ENCODE measurements at places on chromosomes 7 and 10. TPM values are rescaled to one million over a fixed set of nuclear protein-coding genes. Genes with fewer than 3 reads are reported as not detected.

The CYP2C9 gene
- total RNA-seq = not detected

The DRGX gene
- total RNA-seq = not detected

The GOT1 gene
- 105 TPM for total RNA-seq

The SYNPO2L gene
- total RNA-seq = not detected

The UCMA gene
- not detected for total RNA-seq

The COL13A1 gene
- 1.3 TPM for total RNA-seq

The CREM gene
- 15.2 TPM for total RNA-seq

The VAX1 gene
- not detected for total RNA-seq

The XRCC2 gene
- 7.6 TPM for total RNA-seq

The ECHS1 gene
- total RNA-seq = 66.1 TPM

The OR2A5 gene
- not detected for total RNA-seq

The ZMYND11 gene
- total RNA-seq = 41.4 TPM

The PTF1A gene
- not detected for total RNA-seq

GRCh38 chr10:71492872-71493271 lies 96.2 kb downstream of the CDH23 start:
- no peak for DNase-seq

DNA sequence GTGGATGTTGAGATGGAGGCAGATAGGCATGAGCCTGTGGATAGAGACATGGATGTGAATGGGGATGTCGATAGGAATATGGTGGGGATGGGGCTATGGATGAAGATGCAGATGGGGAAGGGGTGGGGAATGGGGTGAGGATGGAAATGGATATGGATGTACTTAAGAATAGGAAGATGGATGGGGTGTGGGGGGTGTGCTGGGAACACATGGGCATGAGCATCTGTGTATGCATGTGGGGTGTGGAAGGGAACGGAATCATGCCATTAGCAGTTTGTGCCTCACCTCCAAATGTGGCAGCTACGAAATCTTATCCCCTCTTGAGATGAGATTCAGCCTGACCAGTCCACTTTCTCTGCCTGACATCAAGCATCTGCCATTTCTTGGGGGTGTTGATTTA lies 359.5 kb upstream of the MGMT start:
- DNase-seq = no peak

DNA sequence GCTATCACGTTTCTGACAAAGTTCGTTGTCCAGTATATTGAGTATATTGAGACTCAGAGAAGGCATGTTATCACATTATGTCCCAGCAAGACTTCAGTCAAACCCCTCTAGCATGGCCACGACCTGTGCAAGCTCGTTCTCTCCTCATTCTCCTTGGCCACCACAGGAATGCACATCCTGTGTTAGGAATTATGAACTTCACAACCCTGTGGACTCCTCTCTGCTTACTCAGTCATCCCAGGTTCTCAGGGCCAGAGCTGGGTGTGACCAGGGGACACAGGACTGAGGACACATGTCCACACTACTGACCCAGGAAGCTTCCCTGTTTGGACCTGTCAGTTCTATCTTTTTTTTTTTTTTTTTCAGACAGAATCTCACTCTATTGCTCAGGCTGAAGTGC lies 4.4 kb downstream of the SH2D4B start:
- DNase-seq = peak; percentile 66

DNA sequence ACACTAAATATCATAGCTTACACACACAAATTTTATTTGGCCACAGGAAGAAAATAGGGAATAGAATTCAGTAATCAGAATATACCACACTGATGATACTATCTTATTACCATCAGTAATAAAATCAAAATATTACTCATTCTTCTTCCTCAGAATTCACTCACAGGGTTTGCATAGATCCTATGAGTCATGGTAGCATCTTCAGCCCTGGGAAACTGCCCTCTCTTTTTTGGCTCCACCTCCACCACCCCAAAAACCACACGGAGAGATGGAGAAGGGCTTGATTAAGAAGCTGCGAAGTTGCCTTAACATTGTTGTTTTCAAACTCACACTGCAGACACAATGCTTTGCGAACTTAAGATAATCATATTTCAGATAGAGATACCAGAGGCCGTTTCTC lies 154.1 kb upstream of the AHR start:
- peak; percentile 78 for DNase-seq

DNA sequence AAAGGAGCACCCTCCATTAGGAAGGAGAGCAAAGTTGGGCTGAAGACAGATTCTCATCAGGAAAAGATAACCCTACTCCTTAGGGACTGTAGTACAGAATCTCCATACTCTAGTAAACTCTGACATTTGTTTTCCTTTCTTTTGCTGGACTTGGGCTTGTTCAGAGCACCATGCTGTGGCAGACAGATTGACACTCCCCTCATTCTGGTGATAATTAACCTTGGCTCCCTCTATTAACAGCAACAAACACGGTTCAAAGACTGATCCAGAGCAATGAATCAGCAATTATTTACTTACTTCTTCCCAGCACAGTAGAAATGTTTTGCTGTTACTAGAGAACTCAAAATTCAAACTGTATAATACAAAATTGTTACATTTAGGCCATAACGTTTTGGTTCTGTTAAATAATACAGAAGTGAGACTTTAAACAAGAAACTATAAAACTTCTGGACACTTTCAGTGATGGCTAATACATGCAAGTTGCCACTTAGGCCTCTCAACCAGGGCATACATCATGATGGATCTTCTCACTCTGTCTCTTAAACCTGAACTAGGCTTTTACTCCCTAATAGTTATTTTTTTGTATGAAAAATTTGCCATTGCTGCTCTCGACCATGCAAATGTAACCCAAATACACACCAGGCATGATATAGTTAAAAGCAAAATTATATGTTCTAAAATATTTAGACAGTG lies 639.0 kb downstream of the IPMK start:
- no peak for DNase-seq

- peak; percentile 14 for DNase-seq
Measured at GRCh38 chr10:48494073-48494472, 110.8 kb downstream of the ARHGAP22 start.

- no peak for DNase-seq
Measured at GRCh38 chr7:20777377-20778062, 9.2 kb downstream of the SP8 start.

DNA sequence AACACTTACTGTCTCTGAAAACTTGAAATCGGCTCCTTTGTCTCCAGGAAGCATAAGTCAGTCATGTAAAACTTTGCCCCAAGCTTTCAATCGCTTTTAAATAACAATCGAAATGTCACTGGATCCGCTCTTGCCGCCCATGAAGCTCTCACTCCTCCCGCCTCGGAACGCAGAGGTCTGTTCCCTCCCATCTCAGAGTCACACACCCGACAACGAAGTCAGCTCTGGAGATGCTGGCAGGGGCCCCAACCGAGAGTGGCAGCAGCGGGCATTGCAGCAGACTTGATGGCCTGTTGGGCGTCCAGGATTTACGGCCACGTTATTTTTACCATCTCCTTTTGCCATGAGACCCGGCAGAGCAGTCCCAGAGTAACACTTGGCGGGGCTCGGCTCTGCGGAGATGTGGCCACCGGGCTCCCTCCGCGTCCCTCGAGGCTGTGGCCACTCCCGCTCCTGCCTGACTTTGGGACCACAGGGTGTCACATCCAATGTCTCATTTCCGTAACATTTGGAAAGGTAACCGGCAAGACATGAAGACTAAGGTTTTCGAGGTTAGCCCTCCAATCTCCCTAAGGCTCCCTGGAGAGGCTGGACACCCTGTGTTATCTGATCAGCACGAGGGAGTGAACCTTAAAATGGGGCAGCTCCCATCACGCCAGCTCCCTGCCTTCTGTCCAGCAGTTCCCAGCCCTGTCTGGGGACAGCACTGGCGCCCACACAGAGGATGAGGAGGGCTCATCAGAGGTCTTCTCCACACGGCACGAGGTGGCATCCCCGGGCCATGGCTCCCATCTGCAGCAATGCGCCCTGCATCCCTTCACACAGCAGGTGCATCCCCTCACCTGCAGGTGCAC lies 62.8 kb upstream of the ADGRA1 start:
- no peak for DNase-seq

- no peak for DNase-seq
Measured at GRCh38 chr7:74084722-74085578, 1.3 kb downstream of the LIMK1 start.

DNA sequence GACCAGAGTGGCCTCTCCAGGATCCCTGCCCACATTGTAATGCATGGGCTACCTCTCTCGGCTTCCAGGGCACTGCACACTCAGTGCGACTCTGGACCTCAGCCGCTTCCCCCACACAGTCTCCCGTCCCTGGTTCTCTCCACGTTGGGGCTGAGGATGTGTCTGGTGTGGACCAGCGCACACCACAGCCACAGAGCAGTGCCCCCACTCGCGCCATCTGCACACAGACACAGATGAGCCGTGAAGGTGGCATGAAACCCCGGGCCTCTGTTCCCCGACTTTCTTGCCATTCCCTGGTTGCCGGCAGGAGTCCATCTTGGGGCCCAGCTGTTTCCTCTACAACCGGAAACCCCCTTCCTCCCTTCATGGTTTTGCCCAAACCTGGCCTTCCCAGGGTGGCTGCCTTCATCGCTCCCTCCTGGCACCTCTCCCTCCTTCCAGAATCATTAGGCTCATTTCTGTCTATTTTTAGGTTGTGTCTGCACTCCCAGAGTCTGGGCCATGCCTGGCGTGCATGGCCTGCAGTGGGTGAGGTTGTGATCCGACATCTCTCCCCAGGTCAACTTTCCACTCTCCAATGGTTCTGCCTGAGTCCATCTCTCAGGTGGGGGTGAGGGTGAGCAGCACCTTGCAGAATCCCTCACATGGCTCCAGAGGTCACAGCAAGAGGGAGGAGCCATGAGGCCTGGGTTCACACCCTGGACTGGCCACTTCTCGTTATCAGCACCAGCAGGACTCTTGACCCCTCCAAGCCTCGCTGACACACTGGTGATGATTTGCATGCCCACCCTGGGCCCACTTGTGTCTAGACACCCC lies 10.1 kb downstream of the RASGEF1A start:
- DNase-seq = no peak

- DNase-seq = no peak
Measured at GRCh38 chr7:48085433-48085791, 3.7 kb upstream of the UPP1 start.

DNA sequence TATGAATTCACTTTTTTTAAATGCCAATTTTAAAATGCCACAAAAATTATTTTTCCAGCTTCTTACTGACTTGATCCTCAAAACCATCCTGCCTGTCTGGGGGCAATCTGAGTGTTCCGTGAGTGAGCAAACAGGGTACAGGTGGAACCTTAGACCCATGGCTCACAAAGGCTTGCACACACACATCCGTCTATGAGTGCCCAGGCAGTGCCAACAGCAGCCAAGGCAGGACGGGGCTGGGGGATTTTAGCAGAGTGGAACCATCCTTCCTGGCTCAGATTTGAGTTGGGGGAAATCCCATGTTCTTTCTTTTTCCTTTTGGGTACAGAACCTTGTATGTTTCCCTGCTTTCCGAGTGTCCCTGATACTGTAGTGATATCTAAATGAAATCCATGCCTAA lies 377.7 kb upstream of the MGMT start:
- no peak for DNase-seq

- no peak for DNase-seq
Measured at GRCh38 chr10:100045592-100045991, 35.8 kb upstream of the DNMBP start.

GRCh38 chr10:87660484-87661133 lies 931 bp downstream of the PAPSS2 start:
- no peak for DNase-seq

DNA sequence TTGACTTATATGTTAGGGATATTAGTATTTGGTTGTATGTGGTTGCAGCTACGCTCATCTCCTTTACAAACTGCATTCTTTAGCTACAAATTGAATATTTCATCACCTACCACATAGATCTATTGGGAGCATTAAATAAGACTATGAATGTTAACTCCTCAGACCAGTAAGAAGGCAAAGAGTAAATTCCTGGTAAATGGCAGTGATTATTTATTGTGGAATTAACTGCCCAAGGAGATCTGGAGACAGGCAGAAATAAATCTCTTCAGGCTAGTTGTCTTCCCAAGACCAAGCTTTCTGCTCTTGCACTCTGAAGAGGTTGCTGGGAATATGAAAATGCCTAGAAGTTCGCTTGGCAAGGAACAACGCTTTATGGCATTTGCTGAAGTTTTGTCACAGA lies 74.6 kb downstream of the ANLN start:
- no peak for DNase-seq

GRCh38 chr7:130063036-130063435 lies 7.3 kb upstream of the KLHDC10 start:
- no peak for DNase-seq

DNA sequence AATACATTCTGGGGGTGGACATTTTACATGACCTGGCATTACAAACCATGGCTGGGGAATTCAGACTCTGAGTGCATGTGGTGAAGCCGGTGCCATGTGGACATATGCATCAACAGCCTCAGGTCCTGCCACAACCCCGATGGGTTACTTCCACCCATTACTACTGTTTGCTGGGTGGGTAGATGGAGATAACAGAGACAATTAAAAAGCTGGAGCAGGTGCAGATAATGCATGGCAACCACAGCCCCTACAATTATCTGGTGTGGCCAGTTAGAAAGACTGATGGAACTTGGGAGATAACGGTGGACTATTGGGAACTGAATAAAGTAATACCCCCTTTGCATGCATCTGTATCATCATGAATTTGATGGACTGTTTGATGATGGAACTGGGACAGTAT lies 21.6 kb upstream of the ADAMTS14 start:
- no peak for DNase-seq

GRCh38 chr10:127826154-127826725 lies 66.5 kb downstream of the CLRN3 start:
- no peak for DNase-seq

GRCh38 chr10:100743626-100744135 lies 1.7 kb upstream of the PAX2 start:
- DNase-seq = peak; percentile 41

- no peak for DNase-seq
Measured at GRCh38 chr7:55070854-55071253, 52.0 kb downstream of the EGFR start.

DNA sequence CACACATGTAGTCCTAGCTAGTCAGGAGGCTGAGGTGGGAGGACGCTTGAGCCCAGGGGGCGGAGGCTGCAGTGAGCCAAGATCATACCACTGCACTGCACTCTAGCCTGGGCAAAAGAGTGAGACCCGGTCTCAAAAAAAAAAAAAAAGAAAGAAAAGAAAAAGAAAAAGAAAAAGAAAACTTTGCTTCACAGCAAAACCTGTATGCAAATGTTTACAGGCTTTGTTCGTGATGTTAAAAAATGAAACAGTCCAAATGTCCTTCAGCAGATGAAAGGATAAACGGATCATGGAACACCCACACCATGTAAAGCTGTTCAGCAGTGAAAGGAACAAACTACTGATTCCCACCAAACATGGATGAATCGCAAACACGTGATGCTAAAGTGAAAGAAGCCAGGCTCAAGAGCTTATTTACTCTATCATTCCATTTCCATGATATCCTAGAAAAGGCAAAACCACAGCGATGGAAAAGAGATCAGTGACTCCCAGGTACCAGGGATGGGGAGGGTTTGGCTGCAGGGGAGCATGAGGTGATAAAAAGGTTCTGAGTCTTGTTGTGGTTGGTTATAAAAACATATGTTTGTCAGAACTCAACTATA lies 15.1 kb downstream of the LRRC20 start:
- DNase-seq = no peak

DNA sequence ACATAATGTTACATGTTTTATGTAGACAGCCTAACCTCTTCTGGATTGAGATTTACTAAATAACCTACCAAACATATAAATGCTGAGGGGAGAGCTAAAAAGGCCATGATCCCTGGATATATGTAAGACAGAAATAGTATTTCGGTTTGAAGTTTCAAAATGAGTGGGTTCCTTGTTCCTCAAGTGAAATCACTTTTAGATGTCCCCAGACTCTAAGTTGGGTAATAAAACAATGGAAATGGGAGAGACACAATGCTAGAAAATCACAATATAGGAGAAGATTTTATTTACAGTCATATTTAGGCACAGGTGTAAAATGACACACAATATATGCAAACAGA lies 56.5 kb downstream of the SHTN1 start:
- no peak for DNase-seq
